AG20443 (cell line): ENCODE measurements at places on chromosomes 16 and 17.
A peak's percentile ranks its signal among the peaks of the same experiment; 100 is the strongest.

DNA sequence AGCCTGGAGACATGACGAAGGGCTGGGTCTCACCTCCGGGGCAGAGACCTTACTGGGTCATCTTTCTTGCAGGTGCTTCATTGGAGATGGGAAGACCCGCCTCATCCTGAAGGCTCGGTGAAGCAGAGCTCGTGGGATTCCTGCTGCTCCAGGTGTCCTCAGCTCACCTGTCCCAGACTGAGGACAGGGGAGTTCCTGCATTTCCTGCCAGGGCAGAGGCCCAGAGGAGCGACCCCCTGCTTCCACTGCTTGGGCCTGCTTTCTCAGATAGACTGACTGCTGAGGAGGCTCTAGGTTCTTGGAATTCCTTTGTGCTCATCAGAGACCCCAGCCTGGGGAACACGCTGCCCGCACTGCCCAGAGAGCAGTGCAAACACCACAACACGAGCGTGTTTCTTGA is 11.6 kb downstream of the AQP8 start:
- no peak for DNase-seq

DNA sequence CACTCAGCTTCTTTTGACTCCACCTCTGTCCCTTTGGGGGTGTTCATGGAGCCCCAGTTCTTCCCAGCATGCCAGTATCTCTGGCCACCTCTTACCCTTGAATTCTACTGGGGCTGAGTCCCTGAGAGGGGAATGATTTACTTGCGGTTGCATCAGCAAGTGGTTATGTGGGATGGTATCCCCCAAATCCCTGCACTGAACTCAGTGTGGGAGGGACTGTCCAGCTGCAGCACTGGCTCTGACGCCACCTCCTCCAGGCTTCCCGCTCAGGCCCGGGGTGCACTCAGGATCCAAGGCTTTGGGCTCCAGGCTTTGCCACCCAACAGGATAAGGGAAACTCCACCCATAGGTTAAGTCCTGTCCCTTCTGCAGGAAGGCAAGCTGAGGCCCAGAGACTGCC is 21.1 kb upstream of the BRD7 start:
- no peak for DNase-seq

GRCh38 chr17:16911141-16911937 is 60.6 kb downstream of the TNFRSF13B start:
- no peak for DNase-seq

- peak; percentile 9 for DNase-seq
Observed at GRCh38 chr17:31313982-31314781, at the start of gene EVI2B. TSS of gene EVI2B (minus strand) at chr17:31314054. CDS start at chr17:31305609, 8,445 bp downstream.

GRCh38 chr17:41678411-41678906 is 10.2 kb upstream of the EIF1 start:
- peak; percentile 31 for DNase-seq

DNA sequence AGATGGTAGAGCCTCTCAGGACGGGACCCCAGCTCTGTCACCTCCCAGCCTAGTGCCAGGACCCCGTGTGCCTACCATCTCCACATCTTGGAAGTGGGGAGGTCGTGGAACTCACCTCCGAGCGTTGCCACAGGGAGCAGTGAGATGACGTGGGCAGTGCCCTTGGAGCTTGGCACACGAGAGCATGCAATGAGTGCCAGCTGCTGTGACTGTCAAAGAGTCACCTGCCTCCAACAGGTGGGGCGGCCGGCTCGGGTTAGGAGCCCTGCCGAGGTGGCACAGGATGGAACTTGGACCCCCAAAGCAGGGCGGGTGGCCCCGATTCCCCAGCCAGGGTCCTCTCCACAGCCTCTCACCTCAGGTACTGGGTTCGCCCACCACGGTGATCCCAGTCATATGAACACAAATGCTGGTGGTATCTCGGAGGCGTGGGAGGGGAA is 5.5 kb downstream of the VPS4A start:
- no peak for DNase-seq
